ENCODE measurements at places on chromosomes 16 and 17.

- DNase-seq = no peak
Observed at GRCh38 chr17:62690168-62690897, 62.9 kb downstream of the MRC2 start.

GRCh38 chr16:57634171-57634570, 5.7 kb downstream of the ADGRG1 start:
- no peak for DNase-seq

- no peak for DNase-seq
Observed at GRCh38 chr16:65306300-65306699, 184.4 kb upstream of the CDH11 start.

GRCh38 chr17:37743875-37744632, 805 bp downstream of the HNF1B start:
- DNase-seq = no peak

- no peak for DNase-seq
Observed at GRCh38 chr16:56057151-56057550, 134.1 kb upstream of the GNAO1 start.

DNA sequence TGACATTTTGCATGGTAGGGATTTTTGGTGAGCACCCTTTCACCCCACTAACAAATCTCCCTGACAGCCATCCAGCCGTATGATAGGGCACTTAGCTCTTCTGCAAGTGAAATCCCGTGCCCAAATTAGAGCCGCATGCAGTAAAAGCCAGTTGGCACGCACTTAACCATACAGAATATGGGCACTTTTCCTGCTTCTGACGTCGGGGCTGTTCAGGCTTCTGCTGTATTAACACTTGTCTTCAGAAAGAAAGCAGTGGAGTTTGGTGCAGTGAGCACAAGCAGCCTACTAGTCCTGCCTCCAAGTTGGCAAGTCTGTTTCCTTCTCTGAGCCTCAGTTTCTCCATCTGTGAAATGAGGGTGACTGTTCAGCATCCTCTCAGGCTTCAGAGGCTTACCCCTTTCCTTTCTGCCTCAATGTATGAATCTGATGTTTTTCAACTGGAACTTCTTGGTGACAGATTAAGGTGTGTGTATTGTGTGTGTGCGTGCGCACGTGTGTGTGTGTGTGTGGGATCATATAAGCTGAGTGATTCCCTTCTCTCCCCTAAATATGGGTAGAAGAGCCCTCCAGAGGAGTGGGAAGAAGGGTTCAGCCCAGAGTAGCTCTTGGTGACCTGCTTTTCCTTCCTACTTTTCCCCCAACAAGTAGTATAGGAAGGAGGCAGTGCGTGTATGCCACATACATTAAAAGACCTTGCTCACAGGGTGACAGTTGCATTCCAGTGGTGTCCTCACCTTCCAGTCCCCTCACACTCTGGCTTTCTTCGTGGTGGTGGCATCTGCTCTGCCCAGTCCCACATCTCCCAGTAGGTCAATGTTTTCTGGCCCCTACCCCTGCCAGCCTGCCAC, 19.0 kb downstream of the IGF2BP1 start:
- no peak for DNase-seq

DNA sequence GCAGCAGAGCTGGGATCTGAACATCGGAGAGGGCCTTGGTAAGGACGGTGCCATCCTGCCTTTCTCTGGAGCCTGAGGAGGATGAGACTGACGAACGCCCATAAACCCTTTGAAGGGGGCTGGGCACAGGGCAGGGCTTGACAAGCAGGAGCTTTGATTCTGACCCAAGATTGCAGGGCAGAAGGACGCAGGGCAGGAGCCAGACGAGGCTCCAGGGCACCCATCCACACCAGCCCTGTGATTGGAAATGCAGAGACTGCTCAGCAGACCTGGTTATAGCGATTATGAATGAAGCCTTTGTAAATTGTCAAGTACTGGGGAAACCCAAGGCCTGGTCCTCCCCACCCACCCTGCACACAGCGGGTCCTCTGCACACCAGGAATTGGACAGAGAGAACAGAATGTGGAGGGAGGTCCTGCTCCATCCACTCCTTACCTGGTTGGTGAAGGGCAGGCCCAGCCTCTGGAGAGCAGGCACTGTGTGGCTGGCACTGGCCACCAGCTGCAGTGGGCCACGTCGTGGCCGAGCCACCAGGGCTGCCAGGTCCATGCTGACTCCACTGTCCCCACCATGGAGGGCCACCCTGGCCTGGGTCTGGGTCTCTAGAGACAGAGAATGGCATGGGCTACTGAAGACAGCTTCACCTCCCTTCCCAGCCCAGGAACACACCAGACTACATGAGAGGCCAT, 68.8 kb downstream of the RMI2 start:
- no peak for DNase-seq

- DNase-seq = no peak
Observed at GRCh38 chr17:42845556-42845917, 1.2 kb downstream of the AOC2 start.

- DNase-seq = no peak
Observed at GRCh38 chr16:59469266-59469665, 735.1 kb upstream of the GOT2 start.

- DNase-seq = no peak
Observed at GRCh38 chr16:88731699-88732098, 25.4 kb downstream of the CTU2 start.

GRCh38 chr17:61150686-61151299, 248.8 kb upstream of the TBX2 start:
- DNase-seq = no peak

DNA sequence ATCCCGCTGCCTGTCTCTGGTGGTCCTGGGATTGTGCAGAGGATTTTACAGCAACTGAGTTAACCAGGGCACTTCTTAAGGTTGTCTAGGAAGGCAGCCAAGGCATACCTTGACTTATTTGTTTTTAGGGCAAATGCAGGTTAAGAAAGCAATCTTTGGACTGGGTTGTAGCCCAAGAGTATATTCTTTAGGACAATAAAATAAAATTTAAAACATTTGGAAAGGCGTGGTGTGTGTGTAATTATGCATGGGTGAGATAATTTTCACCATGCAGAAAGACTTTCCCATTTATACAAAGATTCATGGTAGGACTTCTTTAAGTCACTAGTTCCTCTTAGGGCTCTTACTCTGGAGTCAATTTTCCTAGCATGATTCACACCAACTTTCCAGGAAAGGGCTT, 93.1 kb downstream of the SPACA3 start:
- DNase-seq = no peak

DNA sequence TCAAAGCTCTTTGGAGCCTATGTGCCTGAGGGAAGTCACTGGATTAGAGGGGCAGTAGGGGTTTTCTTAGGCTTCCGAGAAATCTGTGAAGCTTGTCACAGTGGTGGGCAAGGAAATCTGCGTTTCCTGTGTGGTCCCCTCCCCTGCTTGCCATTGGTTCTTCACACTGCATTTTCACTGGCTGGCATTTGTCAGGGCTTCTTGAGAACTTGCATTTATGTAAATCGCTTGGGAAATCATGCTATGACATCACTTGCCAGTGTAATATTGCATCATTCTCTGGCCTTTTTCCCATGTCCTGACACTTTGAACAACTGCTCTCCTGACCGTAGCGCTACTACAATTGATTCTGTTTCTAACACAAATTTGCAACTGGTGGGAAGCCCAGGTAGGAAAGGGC, 1.8 kb downstream of the CACNG3 start:
- DNase-seq = no peak

DNA sequence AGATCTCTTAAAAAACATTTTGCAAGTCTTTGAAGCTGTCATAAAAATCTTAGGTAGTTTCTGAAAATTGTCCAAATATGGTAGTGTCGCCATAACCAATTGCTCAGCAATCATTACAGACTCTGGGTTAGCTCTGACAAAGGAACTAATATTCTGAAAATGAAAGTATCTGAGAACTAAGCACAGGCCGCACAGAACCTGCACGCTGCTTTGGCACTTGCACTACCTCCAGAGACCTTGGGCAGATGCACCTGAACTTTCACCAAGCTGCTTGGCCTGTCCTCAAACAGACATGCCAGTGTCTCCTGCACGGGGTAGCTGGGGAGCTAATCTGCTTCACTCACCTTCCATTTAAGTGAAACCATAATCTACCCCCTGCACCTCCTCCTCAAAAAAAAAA, 317.0 kb downstream of the MAF start:
- DNase-seq = no peak

- peak; percentile 24 for DNase-seq
Observed at GRCh38 chr16:69131167-69131838, 1.1 kb downstream of the CHTF8 start.

DNA sequence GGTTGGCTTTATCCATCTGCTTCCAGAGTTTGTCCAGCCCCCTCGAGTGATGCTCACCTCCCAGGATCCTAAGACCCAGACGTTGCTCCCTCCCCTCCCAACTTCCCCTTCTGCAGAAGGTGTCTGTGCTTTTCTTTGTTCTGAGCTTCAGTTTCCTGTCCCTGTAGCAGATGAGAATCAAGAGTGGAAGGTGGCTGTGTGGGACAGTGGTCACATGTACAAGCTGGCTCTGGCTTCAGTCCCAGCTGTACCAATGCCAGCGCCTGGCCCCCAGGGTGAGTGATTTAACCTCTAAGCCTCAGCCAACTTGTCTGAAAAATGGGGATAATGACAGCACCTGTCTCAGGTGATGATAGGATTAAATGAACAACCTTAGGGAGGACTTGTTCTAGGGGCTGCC, 7.7 kb downstream of the PRR15L start:
- no peak for DNase-seq

DNA sequence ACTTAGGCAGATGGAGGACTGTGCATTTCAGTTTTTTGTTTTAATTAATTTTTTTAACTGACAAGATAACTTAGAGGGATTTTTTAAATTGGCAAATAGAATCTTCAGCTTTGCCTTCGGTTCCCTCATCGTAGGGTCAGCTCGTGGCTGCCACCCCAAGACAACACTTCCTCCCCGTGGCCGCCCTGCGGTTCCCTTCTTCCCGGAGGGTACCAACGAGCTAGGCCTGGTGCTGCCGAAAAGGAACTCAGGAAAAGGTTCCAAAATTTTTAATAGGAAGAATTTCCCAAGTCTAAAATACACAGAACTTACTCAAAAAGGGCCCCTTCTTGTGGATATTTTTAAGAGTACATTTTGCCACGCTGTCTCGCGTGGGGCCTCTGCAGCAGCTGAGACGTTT, 210.4 kb upstream of the CHMP6 start:
- DNase-seq = no peak

- DNase-seq = no peak
Observed at GRCh38 chr16:81610144-81610842, 165.7 kb downstream of the CMIP start.

DNA sequence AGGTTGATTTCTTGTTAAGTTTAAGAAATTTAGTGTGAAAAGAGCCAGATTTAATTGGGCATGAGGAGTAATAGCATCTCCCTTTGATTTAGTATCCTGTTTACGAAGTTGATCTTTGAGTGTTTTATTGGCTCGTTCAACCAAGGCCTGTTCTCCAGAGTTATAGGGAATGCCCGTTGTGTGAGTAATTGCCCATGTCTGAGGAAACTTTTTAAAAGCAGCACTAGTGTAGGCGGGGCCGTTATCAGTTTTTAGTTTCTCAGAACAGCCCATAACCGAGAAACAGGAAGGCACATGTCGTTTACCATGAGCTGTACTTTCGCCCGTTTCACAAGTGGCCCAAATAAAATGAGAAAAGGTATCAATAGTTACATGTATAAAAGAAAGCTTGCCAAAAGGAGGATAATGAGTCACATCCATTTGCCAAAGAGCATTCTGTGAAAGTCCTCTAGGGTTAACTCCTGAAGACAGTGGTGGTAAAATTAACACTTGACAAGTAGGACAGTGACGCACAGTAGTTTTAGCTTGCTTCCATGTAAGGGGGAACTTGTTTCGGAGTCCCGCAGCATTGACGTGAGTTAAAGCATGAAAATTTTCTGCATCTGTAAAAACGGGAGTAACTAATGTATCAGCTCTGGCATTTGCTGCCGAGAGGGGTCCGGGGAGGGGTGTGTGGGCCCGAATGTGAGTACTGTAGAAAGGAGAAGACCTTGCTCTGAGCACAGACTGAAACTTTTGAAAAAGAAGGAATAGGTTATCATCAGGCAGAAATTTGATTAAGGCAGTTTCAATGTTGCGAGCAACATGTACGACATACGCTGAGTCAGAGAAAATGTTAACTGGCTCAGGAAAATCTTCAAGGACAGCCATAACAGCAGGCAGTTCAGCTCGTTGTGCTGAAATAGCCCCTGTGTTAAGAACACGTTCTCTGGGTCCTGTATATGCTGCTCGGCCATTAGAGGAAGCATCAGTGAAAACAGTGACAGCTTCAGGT, 18.5 kb upstream of the KCTD5 start:
- no peak for DNase-seq

DNA sequence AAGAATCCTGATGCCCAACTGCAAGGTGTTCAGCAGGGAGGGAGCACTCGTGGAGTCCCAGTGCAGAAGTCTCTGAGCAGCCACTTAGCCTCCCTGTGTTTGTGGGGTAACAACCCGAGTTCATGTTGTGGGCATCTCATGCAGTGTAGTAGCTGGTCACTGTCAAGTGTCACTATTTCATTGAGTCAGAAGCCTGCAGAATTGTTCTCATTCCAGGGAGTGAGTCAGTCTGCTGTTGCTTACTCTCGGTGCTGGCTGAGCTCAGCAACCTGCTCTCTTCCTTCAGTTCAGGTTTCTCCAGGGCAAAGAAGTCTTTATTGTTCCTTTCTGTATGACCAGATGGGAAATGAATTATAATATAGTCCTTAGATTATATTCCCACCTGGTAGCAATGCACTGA, 24.1 kb downstream of the HMOX2 start:
- DNase-seq = no peak

DNA sequence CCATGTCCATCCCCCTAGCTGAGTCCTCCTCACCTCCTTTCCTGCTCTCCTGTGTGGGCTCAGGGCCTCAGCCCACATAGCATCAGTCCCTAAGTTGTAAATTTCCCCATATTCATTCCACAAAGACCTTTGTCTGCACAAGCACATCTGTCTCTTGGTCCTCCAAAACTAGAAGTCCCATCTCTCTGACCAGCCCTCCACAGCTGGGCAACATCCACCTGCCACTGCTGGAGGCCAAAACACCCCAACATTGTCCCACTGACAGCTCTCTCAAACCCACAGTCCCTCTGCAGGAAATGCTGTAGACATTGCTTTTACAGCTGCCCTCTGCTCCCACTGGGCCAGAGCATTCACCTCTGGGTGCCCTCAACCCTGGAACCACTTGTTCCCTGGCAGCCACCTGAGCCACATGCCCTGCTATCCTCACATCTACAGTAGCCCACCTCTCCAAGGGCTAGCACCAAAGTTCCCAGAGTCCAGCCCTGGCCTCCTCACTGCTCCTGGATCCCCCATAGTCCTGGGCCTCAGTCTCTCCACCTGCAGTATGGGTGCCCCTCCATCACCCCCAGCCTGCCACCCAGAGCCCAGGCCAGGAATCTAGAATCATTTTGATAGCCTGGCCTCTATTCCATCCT, 1722.7 kb downstream of the TP53TG3F start:
- DNase-seq = no peak

GRCh38 chr16:66322174-66322573, 44.3 kb upstream of the CDH5 start:
- DNase-seq = no peak

GRCh38 chr16:68090130-68090529, 5.0 kb downstream of the NFATC3 start:
- DNase-seq = no peak

DNA sequence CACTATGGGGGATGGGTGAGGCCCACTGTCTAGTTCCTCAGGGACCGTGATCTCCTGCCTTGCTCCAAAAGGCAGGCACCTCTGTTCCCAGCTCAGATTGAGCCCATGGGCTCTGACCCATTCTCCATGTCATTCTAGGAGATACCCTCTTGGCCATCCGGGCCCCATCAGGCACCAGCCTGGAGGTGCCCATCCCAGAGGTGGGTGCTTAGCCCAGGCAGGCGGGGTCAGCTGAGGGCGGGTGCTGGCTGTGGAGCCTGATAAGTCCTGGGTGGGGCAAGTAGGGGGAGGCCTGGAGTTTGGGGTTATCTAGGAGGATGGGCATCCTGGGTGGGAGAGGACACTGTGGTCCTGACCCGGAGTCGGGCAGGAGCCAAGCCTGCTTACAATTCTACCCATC, 2.3 kb downstream of the E2F4 start:
- DNase-seq = no peak
